ENCODE measurements at places on chromosomes 3 and 15.

DNA sequence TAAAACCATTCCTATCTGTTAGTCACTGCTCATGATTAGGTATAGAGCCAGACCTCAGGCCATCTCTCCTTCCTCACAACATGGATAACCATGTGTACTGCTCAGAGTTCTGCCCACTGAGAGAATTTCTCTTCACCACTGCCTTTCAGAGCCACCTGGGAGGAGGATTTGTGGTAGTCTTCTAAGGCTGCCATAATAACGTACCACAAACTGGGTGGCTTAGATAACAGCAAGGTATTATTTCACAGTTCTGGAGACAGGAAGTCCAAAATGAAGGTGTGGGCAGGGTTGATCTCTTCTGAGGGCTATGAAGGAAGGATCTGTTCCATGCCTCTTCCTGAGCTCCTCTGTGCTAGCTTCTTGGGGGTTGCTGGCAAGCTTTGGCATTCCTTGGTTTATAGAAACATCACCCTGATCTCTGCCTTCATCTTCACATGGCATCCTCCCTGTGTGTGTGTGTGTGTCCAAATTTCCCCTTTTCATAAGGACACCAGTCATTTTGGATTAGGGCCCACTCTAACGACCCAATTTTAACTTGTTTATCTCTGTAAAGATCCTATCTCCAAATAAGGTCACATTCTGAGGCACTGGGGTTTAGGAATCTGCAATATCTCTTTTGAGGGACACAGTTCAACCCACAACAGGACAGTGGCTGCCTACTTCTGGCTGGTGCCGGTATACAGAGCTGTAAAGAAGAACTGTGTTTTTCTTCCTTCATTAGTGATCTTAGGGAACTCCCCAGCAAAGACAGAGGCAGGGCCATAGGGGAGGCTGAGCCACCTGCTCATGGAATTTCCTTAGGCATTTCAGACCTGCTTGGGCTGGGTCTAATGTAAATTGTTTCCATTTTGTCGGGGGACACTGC lies 42.1 kb upstream of the NOX5 start:
- peak; percentile 30 for DNase-seq

DNA sequence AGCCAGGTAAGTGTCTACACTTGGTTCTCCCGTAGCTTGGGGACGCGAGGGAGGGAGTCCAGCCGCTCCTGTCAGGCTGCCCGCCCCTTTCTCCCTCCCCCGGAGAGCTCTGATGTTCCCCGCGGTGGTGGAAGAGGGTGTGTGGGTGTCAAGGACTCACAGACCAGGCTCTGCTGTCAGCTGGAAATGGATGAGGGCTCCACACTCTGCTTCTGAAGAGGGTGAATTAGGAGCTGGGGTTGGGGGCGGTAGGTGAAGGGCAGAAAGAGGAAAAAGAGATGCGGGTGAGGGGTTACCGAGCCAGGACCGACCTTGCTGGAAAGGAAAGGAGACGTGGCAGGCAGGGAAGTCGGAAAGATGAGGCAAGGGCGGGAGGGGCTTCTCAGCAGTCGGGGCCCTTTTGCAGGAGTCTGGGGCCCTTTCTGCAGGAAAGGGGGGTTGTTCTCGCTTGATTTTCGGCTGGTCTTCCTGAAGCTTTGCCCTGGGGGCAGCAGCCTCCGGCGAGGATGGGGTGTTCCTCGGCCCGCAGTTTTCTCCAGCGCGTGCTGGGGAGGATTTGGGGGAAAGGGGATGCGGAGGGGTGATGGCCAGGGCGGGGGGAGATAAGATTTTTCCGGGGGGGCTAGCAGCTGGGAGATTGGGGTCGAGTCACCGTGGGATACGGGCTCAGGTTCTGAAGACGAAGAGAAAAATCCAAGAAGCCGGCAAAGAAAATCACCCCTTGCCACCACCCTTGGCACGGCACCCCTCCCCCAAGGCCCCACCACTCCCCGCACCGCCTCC lies 602 bp upstream of the BAHD1 start:
- peak; percentile 47 for DNase-seq

GRCh38 chr3:159899166-159899565 lies 89.5 kb upstream of the IL12A start:
- no peak for DNase-seq

DNA sequence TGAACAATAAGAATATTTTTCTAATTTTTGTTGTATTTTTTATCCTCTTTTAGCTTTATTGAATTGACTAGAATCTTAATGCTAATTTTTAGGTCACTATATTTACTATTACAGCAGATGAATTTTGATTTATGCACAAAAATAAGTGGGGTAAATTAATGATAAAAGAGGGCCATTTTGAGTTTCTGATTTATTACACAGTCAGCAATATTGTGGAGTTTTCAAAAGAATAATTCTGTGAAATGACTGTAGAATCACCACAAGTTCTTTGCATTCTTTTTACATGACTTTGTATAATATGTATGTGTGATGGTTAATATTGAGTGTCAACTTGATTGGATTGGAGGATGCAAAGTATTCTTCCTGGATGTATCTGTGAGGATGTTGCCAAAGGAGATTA lies 812.4 kb upstream of the DPPA4 start:
- DNase-seq, result no peak

- DNase-seq, result peak; percentile 56
These were observed 23.4 kb downstream of the NRROS start for GRCh38 chr3:196662711-196663571.

Data from common myeloid progenitor, CD34-positive (primary cell).